NCI-H69 (cell line): ENCODE measurements at places on chromosomes 6 and 20.
A peak's percentile ranks its signal among the peaks of the same experiment; 100 is the strongest.

DNA sequence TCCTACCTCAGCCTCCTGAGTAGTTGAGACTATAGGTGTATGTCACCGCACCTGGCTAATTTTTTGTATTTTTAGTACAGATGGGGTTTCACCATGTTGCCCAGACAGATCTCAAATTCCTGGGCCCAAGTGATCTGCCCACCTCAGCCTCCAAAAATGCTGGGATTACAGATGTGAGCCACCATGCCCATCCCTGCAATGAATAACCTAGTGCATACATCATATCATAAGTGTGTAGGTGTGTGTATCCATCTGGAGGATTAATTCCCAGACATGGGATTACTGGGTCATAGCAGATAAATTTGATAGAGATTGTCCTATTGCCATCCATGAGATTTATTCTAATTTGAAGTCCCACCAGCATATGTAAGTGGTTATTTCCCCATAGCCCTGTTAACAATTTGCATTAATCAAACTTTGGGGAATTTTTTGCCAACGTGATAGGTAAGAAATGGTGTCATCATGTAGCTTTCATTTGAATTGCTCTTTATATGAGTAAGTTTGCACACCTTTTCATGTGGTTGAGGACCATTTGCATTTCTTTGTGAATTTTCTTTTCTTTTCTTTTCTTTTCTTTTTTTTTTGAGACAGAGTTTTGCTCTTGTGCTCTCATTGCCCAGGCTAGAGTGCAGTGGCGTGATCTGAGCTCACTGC, 29.9 kb upstream of the BACH2 start:
- no peak for DNase-seq

- DNase-seq, result no peak
These were observed 75.1 kb downstream of the CARMIL1 start for GRCh38 chr6:25354078-25354932.

GRCh38 chr6:12270551-12271230, 19.5 kb upstream of the EDN1 start:
- no peak for DNase-seq

GRCh38 chr6:157961832-157962575, 19.7 kb upstream of the SYNJ2 start:
- DNase-seq, result no peak

DNA sequence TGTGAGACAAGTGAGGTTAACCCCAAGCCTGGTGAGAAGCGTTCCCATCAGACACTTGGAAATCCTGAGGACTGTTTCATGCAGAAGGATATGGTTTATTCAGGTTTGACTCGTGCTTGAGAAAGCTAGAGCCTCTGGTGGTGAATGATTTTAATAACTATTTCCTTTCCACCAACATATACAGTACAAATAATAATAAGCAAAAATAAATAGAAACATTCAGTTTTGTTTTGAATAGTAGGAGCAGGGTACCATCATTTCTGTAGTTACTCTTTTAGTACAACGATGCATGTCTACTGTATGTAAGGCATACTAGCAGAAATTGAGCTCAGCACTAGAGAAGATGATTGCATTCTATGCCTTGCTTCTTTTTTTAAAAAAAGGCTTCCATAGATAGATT, 33.5 kb downstream of the PLG start:
- DNase-seq, result no peak

GRCh38 chr6:170504479-170504878, 48.6 kb downstream of the PSMB1 start:
- no peak for DNase-seq

DNA sequence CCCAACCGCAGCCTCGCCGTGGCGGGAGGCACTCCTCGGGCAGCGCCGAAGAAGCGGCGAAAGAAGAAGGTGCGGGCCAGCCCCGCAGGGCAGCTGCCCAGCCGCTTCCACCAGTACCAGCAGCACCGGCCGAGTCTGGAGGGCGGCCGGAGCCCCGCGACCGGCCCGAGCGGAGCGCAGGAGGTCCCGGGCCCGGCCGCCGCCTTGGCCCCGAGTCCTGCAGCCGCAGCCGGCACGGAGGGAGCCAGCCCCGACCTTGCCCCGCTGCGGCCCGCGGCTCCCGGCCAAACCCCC, 525 bp downstream of the PNRC1 start:
- DNase-seq, result peak; percentile 74

DNA sequence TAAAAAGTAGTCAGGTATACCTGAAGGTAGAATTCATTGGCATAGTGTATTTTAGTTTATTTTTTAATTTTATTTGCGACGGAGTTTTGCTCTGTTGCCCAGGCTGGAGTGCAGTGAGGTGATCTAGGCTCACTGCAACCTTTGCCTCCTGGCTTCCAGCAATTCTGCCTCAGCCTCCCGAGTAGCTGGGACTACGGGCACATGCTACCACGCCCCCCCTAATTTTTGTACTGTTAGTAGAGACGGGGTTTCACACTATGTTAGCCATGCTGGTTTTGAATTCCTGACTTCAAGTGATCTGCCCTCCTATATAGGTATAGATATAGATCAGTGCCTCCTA, 102.8 kb upstream of the PRSS16 start:
- DNase-seq, result peak; percentile 52

DNA sequence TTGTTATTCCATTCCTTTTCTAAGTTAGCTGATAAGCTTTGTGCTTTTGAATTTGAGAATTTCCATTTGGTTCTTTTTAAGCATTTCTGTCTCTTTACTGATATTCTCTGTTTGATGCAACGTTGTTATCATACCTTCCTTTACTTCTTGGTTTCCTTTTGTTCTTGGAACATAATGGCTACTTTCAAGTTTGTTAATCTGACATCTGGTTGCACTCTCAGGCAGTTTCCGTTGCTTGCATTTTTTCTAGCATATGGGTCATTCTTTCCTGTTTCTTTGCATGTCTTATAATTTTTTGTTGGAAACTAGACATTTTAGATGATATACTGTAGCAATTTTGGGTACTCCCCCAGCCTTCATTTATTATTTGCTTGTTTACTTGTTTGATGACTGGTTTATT, 12.5 kb downstream of the CDC5L start:
- DNase-seq, result no peak

DNA sequence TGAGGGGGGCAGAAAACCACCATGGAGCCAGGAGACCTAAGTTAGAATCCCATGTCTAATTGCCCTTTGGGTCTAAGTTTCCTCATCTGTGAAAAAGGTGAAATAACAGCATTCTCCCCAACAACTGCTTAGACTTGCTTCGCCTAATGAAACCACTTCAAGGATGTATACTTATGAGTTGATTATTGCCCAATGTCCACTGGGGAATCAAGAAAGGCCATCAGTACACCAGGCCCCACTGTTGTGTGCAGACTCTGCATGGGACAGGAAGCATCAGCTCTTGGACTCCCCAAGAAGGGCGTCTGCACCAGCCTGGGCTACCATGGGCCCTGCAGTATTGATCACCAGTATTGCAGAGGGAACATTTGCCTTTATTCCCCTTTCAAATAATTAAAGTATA, 189.6 kb downstream of the MAFB start:
- DNase-seq, result no peak

GRCh38 chr20:19605786-19606485, 152.1 kb upstream of the RIN2 start:
- no peak for DNase-seq

DNA sequence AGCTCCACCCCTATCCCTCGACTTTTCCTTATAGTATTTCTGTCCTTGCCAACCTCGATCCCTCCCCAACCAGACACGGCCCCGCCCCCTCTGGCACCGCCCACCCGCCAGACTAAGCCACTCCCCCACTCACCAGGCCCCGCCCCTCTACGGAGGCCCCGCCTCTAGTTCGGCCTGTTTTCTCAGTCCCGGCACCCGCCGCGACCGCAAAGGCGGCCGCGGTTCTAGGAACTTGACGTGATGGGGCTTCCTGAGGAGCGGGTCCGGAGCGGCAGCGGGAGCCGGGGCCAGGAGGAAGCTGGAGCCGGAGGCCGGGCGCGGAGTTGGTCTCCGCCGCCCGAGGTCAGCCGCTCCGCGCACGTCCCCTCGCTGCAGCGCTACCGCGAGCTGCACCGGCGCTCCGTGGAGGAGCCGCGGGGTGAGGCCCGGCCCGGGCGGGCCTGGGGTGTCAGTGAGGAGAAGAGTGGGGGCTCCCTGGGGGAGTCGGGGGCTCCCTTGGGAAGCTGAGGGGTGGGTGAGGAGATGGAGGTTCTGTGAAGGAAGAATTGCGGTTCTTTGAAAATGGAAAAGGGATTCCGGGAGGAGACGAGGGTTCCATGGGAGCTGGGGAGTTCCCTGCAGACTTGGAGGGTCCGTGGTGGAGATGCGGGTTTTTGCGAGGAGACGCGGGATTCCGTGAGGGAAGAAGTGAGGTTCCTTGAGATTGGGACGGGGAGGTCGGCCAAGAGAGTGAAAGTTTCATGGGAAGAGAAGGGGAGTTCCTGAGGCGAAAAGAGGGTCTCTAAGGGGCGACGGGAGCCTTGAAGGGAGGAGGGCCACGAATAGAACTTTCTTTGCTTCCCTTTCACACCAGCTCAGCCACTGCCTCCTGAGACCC, at the start of gene ACSS2:
Gene ACSS2 (plus strand): TSS at position 207 of the 877 bp plus-strand sequence. CDS start 34 bp downstream, at position 241.
- no peak for DNase-seq

- DNase-seq, result peak; percentile 70
These were observed 53.8 kb downstream of the PKIB start for GRCh38 chr6:122663981-122664380.

- peak; percentile 78 for DNase-seq
These were observed 20.2 kb upstream of the FHL5 start for GRCh38 chr6:96542702-96543101.

- DNase-seq, result no peak
These were observed 207.6 kb downstream of the TBC1D7 start for GRCh38 chr6:13120483-13121482.

DNA sequence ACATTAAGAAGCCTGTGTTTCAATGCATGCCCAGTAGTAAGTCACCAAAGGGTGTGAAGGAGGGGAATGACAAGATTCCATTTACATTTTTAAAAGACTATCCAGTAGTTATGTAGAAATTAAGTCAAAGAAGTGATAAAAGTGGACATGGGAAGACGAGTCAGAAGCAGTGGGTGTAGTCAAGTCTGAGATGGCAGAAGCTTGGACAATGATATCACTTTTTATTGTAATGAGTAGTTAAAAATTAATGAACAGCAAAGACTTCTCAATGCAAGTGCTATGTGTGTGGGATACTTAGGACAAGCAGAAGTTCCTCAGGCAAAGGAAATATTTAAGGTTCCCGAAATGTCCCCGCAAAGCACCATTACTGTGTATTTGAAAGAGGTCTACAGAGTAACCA, 156.0 kb downstream of the DST start:
- DNase-seq, result no peak

GRCh38 chr6:124964764-124965105, 2.5 kb downstream of the RNF217 start:
- DNase-seq, result peak; percentile 59

DNA sequence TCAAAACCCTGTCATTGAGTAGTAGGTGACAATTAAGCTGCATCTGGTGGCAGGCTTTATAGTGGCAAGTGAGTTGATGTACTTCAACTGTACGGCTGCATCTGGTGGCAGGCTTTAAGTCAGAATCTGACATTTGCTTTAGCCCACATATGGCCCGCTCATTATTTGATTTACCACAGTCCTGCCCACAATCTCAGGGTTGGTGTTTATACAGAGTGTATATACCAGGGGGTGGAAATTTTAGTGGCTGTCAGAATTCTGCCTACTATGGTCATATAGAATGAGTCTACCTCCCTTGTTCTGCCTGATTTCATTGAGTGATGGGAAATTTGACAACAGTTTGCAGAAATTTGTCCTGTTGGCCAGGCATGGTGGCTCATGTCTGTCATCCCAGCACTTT, 112.3 kb downstream of the SMAP1 start:
- DNase-seq, result no peak
